K562 (cell line): ENCODE measurements at places on chromosomes 1 and 21. TPM values are rescaled to one million over a fixed set of nuclear protein-coding genes. Genes with fewer than 3 reads are reported as not detected.
A peak's percentile ranks its signal among the peaks of the same experiment; 100 is the strongest.

DNA sequence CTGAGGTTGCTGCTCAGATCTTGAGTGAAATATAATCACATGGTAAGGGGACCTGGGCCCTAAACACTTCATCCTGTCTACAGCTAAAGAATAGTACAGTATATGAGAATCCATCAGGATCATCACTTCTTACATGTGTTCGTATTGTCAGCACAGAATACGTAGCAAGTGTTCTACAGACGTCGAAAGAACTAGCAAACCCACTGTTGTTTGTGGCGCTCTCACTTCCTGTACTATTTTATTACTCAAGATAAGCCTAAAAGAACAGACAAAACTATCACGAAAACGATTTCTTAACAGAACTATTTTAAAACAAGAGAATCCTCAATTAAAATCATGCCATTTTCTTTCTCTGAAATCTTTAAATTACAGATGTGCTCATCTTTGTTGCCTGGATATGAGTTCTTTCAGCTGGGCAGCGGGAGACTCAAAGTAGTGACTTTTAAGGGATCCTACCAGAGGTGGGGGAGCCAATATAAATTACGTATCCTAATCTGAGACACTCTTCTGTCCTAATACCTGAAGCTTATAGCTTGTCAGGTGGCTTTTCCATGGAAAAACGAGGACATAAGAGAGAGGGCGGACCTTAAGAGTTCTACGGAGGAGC is 724 bp downstream of the ST7L start:
- no peak for DNase-seq
- no peaks in the 10 kb centered on the region for H3K27me3 ChIP-seq
- H3K4me3 ChIP-seq = peak overlapping the region; percentile 79
- H3K27ac ChIP-seq = peak overlapping the region; percentile 99
- peaks cover 11% of the 10 kb centered on the region for H3K4me1 ChIP-seq
- H3K36me3 ChIP-seq = peaks cover 39% of the 10 kb centered on the region

GRCh38 chr1:94154989-94155388 is 34.0 kb upstream of the ABCA4 start:
- no peak overlapping the region for H3K4me3 ChIP-seq
- H3K27me3 ChIP-seq = no peaks in the 10 kb centered on the region; the same call in 2 of the 3 replicates
- no peak overlapping the region for H3K27ac ChIP-seq
- no peak for DNase-seq
- H3K36me3 ChIP-seq = no peaks in the 10 kb centered on the region
- H3K4me1 ChIP-seq = no peaks in the 10 kb centered on the region

DNA sequence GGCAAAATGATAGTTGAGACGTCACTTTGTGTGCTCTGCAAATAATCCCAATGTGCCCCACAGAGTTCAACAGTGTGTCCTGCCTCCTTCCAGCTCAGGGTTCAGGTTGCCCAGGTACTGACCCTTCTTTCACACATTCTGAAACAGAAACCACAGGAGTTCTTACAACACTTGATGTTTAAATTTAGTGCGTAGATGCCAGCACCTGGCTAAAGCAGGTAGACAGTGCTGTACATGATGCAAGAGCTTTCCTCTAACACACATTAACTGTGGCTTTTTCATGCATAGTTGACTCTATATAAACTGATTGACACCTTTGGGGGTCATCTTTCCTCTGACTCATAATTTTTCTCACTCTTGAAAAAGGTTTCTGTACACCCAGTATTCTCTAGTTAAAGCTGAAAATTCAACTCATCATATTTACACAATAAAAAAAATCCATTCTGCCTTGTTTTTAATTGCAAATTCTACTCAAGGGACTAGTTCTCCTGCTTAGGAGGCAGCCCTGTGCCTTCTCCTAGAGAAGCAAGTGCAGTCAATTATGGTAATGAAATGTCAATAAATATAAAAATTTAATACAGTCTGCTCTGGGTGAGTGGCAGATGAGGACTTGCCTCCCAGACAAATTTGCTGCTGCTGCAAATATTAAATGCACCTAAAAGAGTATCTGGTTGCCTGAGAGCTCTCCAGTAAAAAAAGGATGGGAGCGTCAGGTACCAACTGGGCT is 91.4 kb downstream of the NR5A2 start:
- H3K36me3 ChIP-seq = no peaks in the 10 kb centered on the region
- H3K4me3 ChIP-seq = no peak overlapping the region
- no peak overlapping the region for H3K27ac ChIP-seq
- H3K27me3 ChIP-seq = peaks cover 20% of the 10 kb centered on the region; the same call in 2 of the 3 replicates
- H3K4me1 ChIP-seq = no peaks in the 10 kb centered on the region

GRCh38 chr21:39082656-39083376 is 100.4 kb downstream of the PSMG1 start:
- DNase-seq = peak; percentile 54
- no peaks in the 10 kb centered on the region for H3K36me3 ChIP-seq
- H3K27ac ChIP-seq = no peak overlapping the region
- no peak overlapping the region for H3K4me3 ChIP-seq
- H3K27me3 ChIP-seq = peaks cover 57% of the 10 kb centered on the region

DNA sequence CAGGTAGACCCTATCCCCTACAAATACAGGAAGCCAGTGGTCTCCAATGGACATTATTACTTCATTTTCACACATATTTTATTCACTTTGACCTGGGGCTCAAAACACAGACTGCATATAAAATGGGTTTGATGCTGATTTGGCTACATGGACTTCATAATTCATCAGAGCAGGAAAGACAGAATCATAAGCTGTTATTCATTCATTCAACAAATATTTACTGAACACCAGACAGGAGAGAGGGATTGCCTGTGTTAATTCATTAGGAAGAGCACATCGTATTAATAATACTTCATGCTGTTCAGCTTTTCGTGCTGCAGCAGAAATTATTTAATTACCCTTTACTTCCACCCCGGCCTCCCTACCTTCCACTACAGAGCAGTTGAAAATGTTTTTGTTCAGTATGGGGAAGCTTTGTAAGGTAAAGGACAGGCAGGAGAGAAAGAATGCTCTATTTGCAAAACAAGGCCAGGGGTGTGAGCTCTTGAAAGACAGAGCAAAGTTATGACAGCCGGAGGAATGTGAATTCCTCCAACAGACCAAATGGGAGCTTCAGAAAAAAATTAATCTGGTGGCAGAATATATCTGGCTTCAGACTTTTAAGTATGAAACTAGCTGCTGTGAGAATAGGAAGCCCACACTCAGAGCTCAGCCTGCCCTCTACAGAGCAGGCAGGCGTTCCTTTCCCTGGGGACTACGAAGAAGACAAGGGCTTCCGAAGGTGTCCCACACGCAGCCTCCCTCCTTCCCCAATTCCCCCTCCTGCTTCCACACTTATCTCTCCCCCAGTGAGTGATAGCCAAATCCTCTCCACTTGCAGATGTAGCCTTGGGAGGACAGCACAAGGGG is 58.0 kb downstream of the MDM4 start:
- H3K27me3 ChIP-seq = no peaks in the 10 kb centered on the region
- H3K27ac ChIP-seq = no peak overlapping the region
- no peak for DNase-seq
- H3K36me3 ChIP-seq = no peaks in the 10 kb centered on the region
- no peaks in the 10 kb centered on the region for H3K4me1 ChIP-seq

Gene URB1
- total RNA-seq = 51.9 and 53.6 TPM in 2 replicates
